ENCODE measurements at places on chromosomes 12 and 14. TPM values are rescaled to one million over a fixed set of nuclear protein-coding genes. Genes with fewer than 3 reads are reported as not detected.

GRCh38 chr14:99460793-99461192 is 19.9 kb downstream of the SETD3 start:
- peaks cover 74% of the 10 kb centered on the region for H3K36me3 ChIP-seq
- H3K4me1 ChIP-seq, result peaks cover 15% of the 10 kb centered on the region
- H3K27ac ChIP-seq, result no peak overlapping the region
- no peak for DNase-seq
- H3K27me3 ChIP-seq, result no peaks in the 10 kb centered on the region
- no peak overlapping the region for H3K4me3 ChIP-seq

DNA sequence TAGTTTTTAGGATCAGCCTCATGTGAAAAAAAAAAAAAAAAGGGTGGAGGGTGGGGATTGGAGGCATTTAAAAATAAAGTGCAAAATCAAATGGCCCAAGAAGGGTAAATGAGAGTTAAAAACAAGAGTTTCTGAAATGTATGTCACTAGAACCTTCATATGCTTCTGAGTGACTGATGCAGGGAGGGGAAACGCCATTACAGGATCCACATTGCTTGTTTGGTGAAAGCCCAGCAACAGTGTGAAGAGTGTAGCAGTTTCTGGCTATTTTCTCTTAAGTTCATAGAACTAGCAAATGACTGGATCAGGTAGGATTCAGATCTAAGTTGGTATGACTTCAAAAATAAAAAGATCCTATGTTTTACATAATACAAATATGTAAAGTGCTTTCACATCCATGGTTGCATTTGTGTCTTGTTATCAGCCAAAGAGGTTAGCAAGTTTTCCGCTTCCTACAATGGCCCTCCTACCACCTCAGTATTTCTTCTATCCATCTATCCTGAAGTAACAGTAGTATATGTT is 2.9 kb downstream of the CHPT1 start:
- DNase-seq, result no peak
- H3K27me3 ChIP-seq, result no peaks in the 10 kb centered on the region
- no peaks in the 10 kb centered on the region for H3K36me3 ChIP-seq
- peaks cover 18% of the 10 kb centered on the region for H3K4me1 ChIP-seq
- H3K27ac ChIP-seq, result no peak overlapping the region

DNA sequence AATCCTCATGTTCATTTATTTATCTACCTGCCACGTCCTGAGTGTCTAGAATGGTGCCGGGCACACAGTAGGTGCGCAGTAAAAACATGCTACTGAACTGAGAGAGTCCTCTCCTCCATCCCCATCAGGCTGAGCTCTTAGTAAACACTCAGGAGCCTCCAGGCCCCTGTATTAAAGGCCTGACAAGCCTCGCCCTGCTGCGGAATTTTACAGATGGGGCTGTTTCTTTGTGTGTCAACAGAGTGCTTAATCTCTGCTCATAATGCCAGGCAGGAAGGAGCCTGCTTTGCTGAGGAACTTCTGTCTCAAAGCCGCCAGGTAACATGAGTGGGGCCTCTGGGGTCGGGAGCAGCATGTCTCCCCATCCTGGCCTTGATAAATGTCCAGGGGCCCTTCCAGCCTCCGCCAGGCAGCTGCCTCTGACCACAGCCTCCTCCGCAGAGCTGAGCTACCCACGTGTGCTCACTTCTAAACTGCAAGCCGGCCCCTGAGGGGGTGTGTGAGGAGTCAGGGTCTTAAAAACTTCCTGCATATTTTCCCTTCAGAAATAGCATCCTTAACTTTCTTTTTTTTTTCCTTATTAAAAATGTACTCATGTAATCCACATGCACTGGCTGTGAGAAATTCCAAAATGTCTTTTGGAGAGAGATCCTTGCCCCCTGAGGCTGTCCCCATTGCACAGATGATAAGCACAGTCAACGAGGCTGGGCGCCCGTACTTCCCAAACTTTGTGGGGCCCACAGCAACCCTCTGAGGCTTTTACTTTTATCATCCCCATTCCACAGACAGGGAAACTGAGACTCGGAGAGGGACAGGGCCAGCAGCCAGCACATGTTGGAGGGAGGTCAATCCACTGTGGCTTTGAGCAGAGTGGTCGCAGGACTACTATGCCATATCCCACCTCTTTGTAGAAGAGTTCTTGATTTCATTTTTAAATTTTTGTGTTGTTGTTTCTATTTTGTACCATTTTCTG is 116.0 kb upstream of the NCOR2 start:
- no peaks in the 10 kb centered on the region for H3K36me3 ChIP-seq
- H3K27me3 ChIP-seq, result no peaks in the 10 kb centered on the region
- no peak overlapping the region for H3K27ac ChIP-seq
- H3K4me1 ChIP-seq, result peaks cover 25% of the 10 kb centered on the region
- no peak for DNase-seq

DNA sequence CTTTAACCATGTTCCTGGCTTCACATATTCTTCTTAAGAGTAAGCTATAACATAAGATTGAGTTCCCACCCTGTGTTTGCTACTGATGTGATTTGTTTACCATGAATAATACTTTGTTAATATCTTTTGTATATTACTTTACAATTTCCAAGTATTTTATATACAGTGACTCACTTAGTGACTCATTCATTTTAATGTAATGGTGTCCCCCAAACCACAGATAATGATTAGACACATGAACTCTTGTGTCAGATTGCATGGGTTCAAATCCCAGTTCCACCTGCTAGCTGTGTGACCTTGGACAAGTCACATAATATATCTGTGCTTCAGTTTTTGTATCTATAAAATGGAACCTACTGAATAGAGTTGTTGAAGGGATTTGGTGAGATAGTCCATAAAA is 76.1 kb downstream of the MYF5 start:
- no peak for DNase-seq
- H3K27ac ChIP-seq, result no peak overlapping the region
- H3K4me1 ChIP-seq, result no peaks in the 10 kb centered on the region
- H3K4me3 ChIP-seq, result no peak overlapping the region

DNA sequence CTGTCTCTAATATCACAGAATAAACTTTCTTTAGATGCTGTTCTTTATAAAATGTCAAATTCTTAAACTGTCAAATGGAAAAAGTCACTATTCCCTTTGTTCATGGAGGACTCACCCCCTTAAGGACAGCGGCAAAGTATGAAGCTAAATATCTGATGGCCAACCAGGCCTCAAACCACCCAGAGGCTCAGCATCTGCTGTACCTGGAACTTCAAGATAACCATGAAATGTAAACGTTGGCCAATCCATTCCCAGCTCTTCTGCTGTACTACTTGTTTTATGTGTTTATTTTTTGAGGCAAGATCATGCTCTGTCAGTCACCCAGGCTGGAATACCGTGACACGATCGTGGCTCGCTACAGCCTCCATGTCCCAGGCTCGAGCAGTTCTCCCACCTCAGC is 15.7 kb downstream of the RFC5 start:
- H3K36me3 ChIP-seq, result peaks cover 58% of the 10 kb centered on the region
- H3K27me3 ChIP-seq, result no peaks in the 10 kb centered on the region
- no peaks in the 10 kb centered on the region for H3K4me1 ChIP-seq

- peaks cover 87% of the 10 kb centered on the region for H3K4me1 ChIP-seq
- H3K4me3 ChIP-seq, result no peak overlapping the region
- H3K27me3 ChIP-seq, result no peaks in the 10 kb centered on the region
Measured at GRCh38 chr14:99235582-99236320, 36.2 kb downstream of the BCL11B start.

AQP5 gene
- total RNA-seq, result not detected

GRCh38 chr12:9149372-9149771 is 33.7 kb upstream of the A2M start:
- peaks cover 13% of the 10 kb centered on the region for H3K36me3 ChIP-seq
- no peaks in the 10 kb centered on the region for H3K27me3 ChIP-seq
- no peak overlapping the region for H3K27ac ChIP-seq
- no peak for DNase-seq
- H3K4me3 ChIP-seq, result no peak overlapping the region

DNA sequence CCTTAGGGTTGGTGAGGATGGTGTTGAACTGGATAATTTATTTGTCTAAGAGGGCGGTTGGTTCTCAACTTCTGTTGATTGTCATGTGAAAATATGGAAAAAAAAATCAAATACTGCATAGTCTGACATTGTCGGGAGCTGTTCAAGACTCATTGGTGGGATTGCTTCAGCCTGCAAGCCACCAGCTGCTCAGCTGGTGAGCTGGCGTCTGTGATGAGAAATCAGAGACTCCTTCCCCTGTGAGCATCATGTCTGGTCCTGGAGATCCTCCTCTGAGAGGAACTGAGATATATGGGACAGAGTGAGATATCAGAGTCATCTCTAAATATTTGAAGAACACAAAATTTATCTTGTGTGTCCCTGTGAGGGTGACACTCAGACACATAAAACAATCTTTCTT is 49.9 kb downstream of the TRIM9 start:
- H3K27me3 ChIP-seq, result no peaks in the 10 kb centered on the region
- DNase-seq, result no peak
- H3K4me3 ChIP-seq, result no peak overlapping the region
- H3K36me3 ChIP-seq, result no peaks in the 10 kb centered on the region
- no peak overlapping the region for H3K27ac ChIP-seq
- H3K4me1 ChIP-seq, result no peaks in the 10 kb centered on the region

- DNase-seq, result peak; percentile 27
- H3K4me1 ChIP-seq, result peaks cover 8% of the 10 kb centered on the region
Measured at GRCh38 chr12:50401500-50402081, 906 bp downstream of the LARP4 start.
